Stromal cell of bone marrow (primary cell): ENCODE measurements at places on chromosomes 5 and 9.

DNA sequence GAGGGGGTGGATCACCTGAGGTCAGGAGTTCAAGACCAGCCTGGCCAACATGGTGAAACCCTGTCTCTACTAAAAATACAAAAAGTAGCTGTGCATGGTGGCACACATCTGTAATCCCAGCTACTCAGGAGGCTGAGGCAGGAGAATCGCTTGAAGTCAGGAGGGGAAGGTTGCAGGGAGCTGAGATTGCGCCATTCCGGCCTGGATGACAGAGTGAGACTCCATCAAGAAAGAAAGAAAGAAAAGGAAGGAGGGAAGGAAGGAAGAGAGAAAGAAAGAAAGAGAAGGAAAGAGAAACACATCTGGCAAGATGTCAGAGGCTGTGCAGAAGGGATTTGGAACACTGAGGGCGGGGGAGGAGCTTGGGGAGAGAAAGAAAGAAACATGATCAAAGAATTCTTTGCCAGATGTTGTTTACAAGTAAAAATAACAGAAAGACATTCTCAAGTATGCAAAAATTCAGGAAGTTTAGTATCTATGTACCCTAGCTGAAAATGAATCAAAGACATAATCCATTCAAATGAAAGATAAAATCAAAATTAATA, 93.7 kb downstream of the AK8 start:
- no peak for DNase-seq

DNA sequence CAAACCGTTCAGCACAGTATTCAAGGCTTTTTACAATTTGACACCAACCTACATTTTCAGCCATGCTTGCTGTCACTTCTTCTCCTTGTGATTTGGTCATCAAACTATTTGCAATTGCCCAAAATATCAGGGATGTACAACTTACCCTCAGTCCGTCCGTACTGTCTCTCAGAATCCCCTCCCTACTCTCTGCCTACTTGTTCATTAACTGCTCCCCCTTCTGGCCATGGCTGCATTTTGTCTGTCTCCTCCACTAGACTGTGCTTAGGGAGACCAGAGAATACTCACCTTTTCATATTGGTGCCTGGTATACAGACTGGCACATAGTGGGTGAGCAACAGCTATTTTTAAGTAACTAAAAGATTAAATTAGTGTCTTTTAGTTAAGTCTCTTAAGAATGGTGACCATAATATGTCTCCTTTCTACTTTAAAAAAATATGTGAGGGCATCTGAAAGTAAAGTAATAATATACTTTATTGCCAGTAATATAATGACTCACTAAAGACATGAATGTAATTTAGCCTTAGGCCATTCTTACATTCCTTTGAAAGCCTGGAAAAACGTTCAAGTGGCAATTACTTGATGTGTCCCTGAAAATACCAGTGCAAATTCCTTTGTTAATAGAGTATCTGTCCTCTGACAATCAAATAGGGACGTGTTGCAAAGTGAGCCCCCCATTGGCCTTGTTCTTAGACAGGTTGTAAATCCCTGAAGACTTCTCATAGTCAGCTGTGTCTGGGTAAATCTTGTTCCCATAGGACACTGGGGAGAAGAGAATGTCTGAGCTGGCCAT, 27.8 kb downstream of the PRLR start:
- no peak for DNase-seq

GRCh38 chr5:81579262-81579924, 171.5 kb downstream of the SSBP2 start:
- DNase-seq, result no peak

DNA sequence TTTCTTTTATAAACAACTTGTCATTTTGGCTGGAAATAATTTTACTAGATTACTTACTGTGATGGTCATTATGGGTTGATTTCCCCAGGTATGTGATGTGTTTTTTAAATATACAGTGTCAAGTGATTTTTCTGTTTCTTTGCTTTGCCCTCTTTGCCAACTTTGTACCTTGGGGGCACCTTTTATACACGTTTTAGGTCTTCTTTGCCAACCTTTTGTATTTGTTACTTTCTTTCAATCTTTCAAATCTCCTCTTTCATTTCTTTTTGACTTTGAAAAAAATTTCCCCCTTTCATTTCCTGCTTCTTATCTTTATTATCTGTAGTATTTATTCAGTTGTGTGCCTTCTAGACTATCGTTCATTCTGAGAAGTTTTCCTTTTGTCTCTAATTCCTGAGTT, 65.4 kb upstream of the DHFR start:
- no peak for DNase-seq

GRCh38 chr9:29150606-29151005, 1577.3 kb upstream of the C9orf72 start:
- peak; percentile 14 for DNase-seq

GRCh38 chr9:124365036-124365435, 50.2 kb downstream of the PSMB7 start:
- no peak for DNase-seq

GRCh38 chr9:14533867-14534640, 159.2 kb downstream of the ZDHHC21 start:
- no peak for DNase-seq

- DNase-seq, result no peak
These were observed 33.0 kb downstream of the TENT4A start for GRCh38 chr5:6746244-6746643.

DNA sequence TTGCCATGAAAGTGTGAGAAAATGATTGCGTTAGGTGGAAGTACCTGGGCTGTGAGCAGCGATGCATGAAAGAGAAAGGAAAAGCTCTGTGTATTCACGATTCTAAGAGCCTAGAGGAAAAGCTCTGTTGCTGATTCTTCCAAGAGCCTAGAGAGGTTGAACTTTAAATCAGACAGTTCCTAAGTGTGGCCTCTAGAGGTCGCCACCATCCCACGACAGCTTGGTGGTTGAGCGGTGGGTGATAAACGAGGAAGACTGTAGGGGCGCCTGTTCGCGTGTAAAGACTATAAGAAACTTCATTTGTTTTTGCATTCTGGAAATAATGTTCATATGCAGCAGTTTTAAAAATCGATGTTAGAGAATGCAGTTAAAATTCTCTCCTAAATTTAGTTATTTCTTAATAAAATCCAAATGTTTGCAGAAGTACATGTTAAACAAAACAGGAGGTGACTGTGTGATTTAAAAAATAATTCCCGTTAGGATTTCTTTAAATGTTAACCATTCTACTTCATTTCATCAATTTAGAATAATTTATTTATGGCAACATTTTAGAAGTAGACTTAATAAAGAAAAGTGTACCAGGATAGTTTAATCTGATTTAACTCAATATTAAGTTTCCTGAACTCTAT, 107.7 kb downstream of the TENT4A start:
- no peak for DNase-seq

DNA sequence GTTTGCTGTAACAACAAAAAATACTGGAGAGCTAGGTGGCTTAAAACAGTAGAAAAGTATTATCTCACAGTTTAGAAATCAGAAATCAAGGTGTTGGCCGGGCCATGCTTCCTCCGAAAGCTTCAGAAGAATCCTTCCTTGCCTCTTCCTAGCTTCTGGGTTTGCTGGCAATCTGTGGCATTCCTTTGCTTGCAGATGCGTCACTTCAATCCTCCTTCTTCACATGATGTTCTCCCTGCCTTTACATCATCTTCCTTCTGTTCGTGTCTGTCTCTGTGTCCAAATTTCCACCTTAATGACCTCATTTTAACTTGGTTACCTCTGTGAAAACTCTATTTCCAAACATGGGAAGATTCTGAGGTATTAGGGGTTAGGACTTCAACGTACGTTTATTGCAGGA, 90.4 kb upstream of the CHD1 start:
- DNase-seq, result no peak

GRCh38 chr9:31854187-31854586, 530.3 kb upstream of the ACO1 start:
- no peak for DNase-seq

DNA sequence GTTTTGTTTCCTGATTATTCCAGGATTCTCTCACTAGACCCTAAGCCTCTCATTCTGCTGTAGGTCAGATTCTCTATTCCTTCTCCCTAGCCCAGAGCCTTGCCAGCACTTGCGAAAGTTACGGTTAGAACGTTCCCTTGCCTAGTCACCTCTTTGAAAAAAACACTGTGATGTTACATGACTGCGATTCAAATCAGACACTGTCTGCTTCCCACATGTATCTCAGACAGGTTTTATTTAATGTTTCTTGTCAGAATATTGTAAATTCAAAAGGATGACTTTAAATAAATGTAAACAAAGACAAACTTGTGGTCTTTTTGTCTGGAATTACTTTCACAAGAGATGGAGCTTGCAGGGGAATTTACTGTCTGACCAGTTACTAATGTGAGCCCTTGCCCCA, 116.5 kb upstream of the OTULINL start:
- DNase-seq, result no peak

DNA sequence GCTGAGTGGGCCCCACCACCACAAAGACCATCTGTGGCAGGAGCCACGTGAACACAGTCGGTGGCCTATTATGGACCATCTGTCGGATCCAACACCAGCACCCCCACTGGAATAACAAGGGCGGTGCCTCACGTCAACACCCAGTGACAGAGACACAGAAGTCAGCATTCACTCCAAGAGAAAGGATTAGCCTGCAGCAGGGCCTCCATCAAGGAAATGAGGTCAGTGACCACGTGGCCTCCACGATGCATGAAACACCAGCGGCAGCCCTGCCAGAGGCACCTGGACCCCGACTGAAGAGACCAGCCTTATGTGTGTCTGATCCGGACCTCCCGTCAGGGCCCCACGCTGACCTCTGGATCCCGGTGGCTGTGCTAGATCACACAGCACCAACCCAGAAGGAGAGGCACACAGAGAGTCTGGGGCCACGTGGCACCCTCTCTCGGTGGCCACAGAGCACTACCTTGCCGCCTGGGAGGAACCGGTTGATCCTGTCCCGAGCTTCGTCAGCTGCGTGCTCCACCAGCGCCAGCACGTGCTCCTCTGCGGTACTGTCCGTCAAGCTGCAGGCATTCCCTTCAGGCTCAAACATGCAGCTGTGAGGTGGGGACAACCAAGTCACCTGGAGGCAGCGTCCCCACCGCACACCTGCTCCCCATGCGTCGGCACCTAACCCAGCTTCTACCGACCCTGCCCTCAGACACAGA, 9.0 kb downstream of the BRD9 start:
- no peak for DNase-seq

DNA sequence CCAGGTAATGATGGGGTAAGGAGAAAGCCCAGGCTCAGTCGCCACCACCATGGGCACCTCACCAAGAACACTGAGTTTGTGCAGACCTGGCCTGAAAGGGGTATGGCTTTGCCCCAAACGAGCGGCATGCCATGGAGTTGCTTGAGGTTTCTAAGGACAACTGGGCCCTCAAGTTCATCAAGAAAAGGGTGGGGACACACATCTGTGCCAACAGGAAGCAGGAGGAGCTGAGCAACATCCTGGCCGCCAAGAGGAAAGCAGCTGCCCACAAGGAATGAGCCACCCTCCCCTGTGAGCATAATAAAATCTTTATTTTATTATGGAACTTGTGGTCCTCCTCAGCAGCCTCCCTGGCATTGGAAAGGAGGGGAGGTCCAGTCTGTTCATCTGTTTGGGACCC, 23.8 kb downstream of the CD14 start:
- DNase-seq, result no peak

- DNase-seq, result peak; percentile 59
These were observed 4.5 kb upstream of the CARD19 start for GRCh38 chr9:93091453-93092081.

GRCh38 chr5:14261856-14262611, 118.9 kb downstream of the TRIO start:
- no peak for DNase-seq

- no peak for DNase-seq
These were observed 25.5 kb upstream of the TIFAB start for GRCh38 chr5:135477613-135478066.

GRCh38 chr9:137987244-137988030, 109.9 kb downstream of the CACNA1B start:
- no peak for DNase-seq
